NCI-H1092 treated with DMSO at 0.1 percent for 48 hours (cell line): ENCODE measurements at places on chromosomes 2 and 18.

DNA sequence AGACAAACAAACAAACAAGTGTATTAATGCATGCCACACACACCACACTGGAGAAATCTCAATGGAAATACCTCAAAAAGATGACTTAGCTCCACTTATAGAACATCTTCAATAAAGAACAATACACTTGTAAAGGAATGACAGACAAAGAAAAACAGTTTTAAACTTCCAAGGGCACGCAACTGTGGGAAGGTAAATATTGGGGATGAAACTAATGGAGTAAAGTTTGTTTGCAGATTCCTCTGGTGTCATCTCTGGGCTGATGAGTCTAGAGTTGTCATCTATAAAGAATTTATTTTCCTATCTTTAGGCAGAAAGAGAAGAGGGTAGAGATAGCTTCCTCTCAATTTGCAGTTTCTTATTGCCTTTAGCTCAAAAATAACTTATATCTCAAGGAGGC lies 144.0 kb upstream of the ZC3H15 start:
- no peak for DNase-seq

- DNase-seq = no peak
Observed at GRCh38 chr2:224722250-224722649, 6.1 kb upstream of the CCDC195 start.

DNA sequence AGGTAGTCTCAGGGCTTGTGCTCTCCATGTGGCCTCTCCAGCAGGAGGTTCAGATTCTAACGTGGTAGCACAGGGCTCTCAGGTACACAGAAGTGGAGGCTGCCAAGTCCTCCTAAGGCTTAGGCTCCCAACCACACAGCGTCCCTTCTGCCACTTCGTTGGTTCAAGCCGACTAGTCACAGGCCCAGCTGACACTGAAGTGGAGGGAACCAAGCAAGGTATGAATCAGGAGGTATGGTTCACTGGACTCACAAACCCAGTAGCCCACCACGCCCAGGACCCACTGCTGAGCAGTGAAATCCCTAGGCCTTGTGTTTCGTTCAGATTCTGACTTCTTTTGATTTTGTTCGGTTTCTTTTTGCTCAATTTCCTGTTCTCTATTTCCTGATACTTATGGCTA lies 46.0 kb upstream of the SEC11C start:
- DNase-seq = no peak

DNA sequence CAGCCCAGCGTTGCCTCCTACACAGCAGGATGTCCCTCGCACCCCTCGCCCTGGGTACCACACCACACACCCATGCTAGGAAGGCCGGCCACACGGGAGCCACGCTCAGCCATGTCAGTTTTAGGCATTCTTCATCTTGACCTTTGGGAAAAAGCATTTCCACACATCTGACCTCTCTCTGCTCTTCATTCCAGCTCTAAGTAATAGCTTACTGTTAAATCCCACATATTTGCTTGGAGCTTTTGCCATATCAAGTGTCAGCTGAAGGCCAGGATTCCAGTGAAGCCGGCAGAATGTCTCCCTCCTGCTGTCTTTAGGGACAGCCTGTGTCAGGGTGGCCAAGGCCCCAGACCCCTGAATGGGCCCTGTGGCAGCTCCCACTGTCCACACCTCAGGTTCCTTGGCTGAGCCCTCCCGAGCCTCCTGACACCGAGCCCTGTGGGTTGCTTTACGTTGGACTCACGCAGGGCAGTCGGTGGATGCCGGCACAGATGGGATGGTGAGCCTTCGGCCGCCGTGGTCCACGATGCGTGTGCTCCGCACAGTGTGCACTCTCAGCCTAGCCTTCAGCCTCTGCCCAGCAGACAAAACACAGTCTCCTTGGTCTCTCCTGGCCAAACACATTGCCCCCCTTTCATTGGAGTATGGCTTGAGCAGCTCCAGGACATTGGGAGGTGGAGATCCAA lies 202.0 kb downstream of the SEPTIN10 start:
- DNase-seq = no peak

DNA sequence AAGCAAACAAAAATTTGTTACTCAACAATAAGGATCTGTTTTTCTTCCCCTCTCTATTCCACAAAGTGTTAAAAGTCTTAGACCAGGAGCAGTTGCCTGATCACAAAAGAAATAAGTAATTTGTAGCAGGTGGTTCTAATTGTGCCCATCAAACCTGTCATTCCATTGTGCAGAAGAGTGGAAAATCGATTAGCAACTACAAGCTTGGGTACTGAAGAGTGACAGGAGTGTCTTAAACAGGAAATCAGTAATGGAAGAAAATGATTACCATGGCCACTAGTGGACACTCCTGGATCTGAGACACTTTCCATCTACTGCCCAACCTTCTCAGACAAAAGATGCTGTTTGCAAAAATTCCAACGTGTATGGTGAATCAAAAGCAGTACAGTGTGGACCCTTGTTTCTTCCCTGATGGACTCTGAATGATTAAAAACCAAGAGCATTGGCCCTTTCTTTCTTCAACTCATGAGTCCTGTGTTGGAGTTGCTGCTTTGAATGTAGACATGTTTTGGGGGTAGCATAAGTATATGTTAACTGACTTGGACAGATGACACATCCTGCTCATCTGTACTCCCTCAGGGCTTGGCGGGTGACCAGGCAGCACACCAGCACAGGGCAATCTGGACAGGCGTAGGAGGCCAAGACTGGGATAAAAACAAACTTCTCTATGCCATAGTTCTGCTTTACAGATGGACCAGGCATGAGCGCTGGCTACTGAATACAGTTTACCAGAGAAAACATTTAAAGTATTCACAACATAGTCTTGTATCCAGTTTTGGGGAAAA lies 51.9 kb downstream of the PLA2R1 start:
- no peak for DNase-seq

GRCh38 chr18:60910534-60910933 lies 422.7 kb upstream of the CDH20 start:
- DNase-seq = no peak

GRCh38 chr2:104638859-104639202 lies 215.1 kb upstream of the POU3F3 start:
- DNase-seq = no peak

GRCh38 chr2:14960686-14961324 lies 328.3 kb downstream of the LRATD1 start:
- DNase-seq = no peak

DNA sequence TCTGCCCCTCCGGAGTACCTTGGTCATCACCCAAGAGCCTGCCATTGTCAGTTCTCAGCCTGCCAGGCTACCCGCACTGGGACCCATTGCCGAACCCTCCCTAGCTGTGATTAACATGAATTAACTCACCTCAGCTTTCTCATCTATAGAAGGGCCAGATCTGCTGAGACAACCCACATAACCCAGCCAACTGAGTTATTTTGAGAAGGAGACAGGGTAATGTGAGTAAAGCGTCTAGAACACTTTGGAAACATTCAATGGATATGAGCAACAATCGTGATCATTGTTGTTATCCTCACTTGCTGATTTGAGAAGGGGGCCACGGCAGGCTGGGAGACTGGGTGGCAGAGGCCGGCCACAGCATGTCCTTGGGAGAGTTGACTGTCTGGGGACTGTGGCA lies 196.8 kb downstream of the GLI2 start:
- no peak for DNase-seq

- no peak for DNase-seq
Observed at GRCh38 chr2:2102866-2103653, 228.0 kb downstream of the MYT1L start.

GRCh38 chr2:147568109-147568508 lies 276.7 kb upstream of the ACVR2A start:
- no peak for DNase-seq

DNA sequence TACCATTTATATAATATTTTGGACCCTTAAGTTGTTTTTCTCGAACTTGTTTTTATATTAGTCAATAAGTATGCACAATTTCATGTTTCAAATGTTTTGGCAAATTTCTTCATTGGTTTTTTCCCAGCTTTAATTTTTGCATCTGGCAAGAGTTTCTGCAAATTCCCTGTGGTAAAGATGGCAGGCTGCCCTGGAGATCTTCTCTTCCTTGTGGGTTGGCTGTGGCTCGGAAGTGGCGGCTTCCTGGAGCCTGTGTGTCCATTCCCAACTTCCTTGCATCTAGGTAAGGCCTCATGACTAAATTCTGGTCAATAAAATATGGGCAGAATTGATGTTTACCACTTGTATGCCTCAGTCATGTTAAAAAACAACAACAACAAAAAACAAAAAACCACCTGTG lies 818.6 kb downstream of the EPHA4 start:
- DNase-seq = no peak
